Activated naive CD4-positive, alpha-beta T cell treated with Interleukin-2 at 50 U/mL for 16 hours (primary cell): ENCODE measurements at places on chromosomes 3 and 15.

DNA sequence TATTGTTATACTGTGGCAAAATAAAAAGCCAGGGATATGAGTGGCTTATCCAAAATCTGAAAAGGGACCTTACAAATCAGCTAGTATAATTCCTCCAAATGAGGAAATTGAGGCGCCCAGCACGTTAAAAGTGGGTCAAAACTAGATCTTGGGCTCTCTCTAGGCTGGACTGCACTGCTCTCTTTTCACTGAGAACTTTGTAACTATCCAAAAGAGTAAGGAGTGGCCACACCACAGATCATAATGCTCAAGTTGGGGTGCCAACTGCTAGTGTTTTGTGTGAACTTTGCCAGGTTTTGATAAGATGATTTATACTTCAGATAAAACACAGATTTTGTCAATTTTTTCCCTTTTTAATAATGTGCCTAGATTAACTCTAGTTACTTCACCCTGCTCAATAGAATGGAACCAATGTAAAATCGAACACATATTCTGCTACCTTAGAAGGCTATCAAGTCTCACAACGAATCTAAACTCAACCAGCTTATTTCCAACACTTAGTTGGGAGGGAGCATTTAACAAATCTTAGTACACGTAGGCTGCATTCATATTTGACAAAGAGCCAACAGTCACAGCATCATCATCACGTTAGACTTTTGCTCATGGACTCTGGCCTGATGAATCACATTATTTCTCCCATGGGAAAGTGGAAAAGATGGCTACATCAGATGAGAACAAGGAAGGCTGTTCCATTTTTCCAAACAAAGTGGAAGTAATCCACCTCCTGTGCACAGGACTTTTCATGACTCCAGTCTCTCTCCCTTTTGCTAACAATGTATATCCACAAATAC is 64.4 kb downstream of the ABI3BP start:
- DNase-seq = no peak

GRCh38 chr3:101850246-101851051 is 1.1 kb downstream of the NFKBIZ start:
- DNase-seq = peak; percentile 52

DNA sequence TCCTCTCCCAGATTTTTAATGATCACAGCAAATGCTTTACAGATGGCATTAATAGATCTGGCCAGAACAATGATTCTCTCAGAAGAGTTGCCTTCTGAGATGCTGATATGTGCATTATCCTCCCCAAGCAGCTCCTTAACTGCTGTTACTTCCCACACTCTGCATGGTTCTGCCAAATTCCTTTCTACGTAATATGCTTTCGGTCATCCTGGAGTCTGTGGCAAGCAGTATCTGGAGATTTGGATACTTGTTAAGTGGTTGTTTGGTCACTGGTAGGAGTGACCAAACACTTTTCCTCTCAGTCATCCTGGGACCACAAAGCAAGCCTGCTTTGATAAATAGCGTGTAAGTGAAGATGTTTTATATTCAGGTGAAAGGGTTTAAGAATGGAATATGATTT is 71.1 kb upstream of the CCNL1 start:
- no peak for DNase-seq

DNA sequence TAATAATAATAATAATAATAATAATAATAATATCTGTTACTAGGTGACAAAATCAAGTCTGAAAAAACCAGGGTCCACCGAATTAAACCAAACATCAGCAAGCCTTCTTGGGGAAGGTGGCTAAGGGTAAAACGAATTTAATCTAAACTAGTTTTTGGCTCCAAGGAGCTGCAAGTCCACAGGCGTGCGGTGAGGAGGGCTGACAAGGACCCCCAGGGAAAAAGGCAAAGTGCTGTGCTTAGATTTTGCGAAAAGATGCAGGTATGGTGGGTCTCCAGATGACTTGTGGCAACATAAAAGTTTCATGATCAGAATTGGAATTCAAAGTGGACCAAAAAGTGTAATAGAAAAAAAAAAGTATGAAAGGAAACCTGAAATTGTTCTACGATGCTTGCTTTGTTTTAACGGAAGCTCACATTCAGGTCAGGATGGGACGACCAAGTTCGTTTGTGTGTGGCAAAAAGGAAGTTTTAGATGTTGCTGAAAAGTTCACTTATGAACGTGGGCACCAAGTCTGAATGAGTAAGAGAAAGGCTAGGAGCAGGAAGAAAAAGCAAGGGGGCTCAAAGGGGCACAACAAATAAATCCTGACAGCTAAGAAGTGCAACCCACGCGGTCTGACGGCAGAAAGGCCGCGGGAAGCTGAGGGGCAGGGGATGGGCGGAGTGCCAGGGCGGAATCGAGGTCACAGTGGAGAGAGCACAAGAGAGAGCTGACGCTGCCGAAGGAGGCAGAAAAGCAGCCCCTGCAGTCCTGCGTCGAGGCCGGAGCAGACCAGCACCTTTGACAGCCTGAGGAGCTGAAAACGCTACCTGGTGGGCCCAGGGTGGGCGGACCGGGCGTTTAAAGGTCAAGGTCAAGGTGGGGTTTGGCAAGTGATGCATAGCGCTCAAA is 1.1 kb downstream of the WDR82 start:
- peak; percentile 80 for DNase-seq

- DNase-seq = no peak
Observed at GRCh38 chr3:28973609-28974008, 307.3 kb upstream of the RBMS3 start.

DNA sequence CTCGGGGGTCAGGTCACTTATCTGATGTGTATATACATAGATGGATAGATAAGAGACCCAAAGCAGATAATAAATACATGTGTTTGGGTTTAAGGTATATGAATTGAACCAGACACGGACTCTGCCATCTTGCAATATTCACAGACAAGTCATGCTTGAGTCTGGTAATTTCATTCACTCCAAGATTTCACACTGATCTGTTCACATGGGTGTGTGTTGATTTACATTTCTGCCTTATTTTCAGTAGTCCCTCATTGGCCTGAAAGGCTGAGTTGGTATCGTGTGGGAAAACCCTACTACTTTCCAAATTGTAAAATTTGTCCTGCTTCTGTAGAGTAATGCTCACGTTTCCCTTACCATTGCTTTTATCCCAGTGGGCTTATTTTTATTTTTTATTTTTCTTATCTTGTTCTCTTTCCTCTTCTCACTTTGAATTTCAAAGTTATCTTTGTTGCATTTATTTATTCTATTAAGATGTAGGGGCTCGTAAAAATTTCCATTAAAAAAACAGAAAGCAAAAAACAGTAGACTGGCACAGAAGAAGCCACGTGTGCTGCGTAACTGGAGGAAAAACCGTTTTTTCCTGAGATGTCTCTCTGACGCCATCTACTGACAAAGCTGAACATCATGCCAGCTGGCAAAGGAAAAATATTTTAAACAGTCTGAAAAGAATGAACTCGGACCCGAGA is 10.8 kb upstream of the MFSD1 start:
- peak; percentile 14 for DNase-seq

GRCh38 chr3:187044206-187044605 is 95.1 kb downstream of the RPL39L start:
- no peak for DNase-seq

- DNase-seq = no peak
Observed at GRCh38 chr3:110165370-110165743, 828.0 kb upstream of the DPPA4 start.

DNA sequence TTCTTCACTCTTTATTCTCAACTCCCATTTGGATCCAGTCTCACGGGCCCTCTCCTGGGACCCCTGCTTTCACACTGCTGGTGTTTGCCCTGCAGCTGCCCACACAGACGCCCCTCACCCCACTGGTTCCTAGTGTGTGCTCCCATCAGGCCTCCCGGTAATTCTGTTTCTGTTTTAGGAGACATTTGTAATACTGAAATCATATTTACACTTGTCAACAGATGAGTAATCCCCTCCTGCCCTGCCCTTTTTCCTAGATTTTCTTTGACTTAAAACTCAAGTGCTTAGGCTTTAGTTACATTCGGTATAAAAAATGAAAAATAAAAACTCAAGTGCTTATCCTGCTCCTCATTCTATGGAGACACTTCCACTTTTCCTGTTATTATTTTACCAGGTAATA is 18.4 kb upstream of the ABTB1 start:
- no peak for DNase-seq
